Trophoblast cell (in vitro differentiated cells and primary cell): ENCODE measurements at places on chromosomes 11 and 22.
A peak's percentile ranks its signal among the peaks of the same experiment; 100 is the strongest.

DNA sequence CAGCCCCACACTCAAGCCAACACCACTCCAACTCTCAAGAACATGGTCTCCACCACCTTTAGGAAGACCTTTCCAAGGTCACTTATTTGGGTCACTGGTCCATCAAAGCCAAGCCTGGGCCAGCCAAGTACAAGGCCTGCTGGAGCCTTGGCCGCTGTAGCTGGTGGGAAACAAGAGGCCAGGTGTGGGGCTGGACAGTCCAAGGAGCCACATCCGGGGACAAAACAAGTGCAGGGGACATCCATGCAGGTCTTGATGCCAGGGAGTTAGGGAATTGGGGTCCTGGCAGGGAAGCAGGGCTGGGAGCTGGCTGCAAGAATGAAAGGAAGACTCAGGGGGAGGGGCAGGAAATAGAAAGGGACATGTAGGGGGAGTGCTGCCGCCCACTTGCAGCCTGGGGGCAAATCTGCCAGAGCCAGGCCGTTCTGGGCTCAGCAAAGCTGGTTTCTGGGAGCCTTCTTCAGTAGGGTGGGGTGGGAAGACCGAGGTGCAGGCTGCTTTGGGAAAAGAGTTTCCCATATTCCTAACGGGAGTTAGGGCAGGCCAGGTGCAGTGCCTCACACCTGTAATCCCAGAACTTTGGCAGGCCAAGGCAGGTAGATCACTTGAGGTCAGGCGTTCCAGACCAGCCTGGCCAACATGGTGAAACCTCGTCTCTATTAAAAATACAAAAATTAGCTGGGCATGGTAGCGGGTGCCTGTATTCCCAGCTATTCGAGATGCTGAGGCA, 69.5 kb upstream of the ATXN10 start:
- no peak for DNase-seq

DNA sequence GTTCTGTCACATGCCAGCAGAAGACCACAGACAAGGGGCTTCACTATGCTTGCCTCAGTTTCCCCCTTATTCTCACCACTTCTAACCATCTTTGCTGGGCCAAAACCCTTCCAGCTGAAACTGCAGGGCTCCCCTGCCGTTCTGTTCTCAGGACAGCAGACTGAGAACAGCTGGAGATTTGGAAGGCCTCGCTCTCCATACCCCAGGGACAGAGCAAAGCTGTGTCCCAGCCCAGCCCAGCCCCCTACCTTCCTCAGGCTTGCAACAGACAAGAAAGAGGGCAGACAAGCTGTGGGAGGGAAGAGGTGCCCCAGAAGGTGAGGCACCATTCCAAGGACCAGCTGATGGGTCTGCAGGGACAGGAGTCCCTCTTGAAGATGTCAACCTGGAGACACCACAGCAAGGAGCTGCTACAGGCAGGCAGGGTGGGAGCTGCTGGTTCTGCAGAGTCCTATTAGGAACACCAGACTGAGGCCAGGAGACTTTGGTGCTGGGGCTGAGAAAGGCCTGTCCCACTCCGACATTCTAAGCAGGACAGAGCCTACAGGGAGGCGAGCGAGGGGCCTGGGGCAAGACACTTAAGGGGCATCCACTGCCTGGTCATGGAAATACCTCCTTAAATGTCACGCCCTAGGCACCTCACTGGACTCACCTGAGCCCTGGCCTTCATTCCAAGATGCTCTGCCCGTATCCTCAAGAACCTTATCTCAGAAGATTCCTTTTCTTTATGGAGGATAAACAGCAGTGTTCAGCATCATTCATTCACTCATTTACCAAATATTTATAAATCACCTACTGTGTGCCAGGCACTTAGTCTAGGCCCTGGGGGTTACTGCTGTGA, 6.9 kb downstream of the SCN2B start:
- peak; percentile 54 for DNase-seq

DNA sequence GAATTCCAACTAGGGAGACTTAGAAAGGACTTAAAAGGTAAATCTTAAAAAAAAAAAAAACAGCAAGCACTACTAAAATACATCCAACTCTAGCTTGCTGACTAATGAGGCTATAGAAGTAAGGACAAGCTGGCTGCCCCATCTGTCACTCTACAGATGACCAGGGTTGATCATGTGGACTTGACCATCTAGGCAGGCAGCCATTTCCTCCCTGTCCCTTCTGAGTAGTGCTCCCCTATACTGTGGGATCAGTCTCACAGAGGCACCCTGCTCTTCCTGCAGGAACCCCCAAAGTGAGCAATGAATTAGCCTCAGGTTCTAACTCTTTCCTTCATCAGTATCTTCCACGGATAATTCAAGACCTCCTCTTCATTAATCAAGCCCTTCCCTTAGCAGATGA, 12.3 kb downstream of the SLC1A2 start:
- no peak for DNase-seq

DNA sequence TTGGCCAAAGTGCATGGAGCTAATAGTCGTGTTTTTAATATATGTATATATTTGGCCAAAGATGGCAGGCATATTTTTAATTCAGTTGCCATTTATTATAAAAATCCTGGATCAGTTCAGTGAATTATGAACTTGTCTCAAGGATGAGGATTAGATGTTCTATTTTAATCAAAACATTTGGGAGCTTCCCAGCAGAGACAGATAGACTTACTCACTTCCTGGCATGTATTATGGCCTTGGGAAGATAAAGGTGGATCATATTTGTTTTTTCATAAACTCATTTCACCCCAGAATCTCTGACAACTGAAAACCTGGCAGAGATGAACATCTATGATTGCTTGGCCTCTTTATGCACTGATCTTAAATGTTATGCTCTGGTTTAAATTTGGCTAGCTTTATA, 148.8 kb downstream of the NCAM1 start:
- no peak for DNase-seq

DNA sequence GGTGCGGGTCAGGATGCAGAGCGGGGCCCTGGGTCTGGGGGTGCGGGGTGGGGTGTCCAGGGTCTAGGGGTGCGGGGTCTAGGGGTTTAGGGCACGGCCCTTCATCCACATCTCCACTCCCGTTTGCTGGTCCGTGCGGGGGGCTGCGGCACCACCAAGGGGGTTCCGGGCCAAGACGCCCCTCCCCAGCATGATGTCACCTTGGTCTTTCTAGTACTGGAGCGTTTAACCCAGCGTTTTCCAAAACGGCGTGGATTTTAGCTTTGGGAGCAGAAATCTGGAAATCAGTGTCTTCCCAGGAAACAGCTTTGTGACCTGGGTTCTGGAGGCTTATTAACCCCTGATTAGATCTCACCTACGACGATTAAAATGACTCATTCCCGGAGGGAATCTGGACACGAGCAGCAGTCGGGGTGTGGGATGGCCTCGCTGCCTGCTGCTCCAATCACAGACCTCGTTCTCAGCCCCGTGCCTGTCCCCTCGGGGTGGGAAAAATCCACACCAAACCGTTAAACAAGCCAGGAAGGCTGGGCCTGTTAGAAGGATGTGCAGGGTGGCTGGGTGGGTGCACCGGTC, 759 bp downstream of the AP2A2 start:
- DNase-seq, result peak; percentile 19

DNA sequence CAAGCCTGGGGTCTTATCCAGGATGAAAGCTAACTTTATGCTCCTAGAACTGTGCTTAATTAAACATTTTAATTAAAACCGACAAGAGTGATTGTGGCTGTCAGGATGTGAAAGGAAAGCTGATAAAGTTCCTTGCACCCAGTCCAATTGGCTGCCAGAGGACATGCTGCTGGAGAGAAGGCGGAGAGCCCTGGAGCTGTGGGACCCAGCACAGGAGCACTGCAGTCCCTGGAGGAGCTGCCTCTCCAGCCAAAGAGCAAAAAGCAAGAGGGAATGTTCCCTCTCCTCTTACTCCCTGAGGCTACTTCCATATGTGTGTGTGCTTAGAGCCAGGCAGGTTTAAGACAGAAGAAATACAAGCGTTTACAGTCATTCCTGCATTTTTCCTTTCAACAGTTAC, 118.6 kb downstream of the OPCML start:
- DNase-seq, result no peak

GRCh38 chr11:112835591-112836255, 125.5 kb upstream of the NCAM1 start:
- no peak for DNase-seq

DNA sequence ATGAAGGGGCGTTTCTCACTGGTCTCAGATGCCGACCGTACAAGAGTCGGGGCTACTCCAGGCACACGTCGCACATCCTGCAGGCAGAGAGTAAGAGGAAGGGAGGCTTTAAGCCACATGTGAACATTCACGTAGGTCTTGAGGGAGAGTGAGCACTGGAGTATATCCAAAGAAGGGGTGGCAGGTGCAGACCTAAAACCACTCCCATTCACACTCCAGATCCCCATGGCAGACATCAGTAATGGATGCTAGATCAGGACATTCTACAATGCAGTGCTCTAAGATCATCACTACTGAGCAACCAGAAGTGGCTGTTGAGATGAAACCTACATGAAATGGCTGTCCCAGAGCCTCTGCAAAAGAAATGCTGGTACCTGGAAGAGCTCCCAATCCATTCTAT, 39.0 kb downstream of the WT1 start:
- no peak for DNase-seq

DNA sequence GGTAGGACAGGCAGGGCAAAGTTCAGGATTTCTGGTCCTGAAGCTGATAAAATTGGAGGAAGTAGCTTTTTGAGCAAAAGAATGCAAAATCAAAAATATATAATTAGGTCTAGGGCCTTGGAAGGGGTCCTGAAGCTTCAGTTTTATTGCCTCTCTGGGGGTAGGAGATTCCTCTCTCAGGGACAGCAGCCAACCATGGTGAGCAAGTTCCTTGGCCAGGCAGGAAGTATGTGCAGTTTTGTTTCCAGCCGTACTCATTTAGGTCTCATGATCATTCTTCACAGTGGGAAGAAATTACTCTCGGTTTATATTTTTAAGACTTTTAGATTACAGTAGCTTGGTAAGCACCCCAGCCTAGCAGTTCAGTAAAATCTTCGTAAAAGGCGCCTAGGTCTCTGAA, 2.9 kb upstream of the RAB38 start:
- DNase-seq, result no peak

DNA sequence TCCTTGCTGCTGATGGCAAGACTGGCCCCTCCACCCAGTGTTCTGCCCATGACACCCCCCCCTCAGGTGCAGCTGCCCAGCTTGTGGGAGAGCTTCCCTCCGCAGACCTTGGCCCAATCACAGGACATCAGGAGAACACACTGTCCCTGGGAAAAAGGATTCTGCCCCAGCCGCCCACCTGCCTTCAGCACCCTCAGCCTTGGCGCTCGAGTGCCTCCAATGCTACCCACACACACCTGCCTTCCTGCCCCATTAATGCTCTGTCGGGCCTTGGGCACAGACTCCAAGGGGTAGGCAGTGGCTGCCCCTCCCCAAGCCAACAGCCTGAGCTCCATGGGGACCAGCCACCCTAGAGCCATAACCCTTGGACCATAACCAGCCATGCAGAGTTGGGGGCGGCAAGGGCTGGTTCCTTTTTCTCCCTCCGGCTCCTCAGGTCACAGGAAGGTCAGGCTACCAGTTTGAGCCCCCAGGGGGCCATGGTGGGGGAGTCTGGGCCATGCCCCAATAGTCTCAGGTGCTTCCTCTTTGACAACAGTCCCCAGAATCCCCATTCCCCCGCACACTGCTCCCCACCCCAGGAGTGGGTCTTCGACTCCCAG, 1.3 kb upstream of the ZNF70 start:
- DNase-seq, result no peak

DNA sequence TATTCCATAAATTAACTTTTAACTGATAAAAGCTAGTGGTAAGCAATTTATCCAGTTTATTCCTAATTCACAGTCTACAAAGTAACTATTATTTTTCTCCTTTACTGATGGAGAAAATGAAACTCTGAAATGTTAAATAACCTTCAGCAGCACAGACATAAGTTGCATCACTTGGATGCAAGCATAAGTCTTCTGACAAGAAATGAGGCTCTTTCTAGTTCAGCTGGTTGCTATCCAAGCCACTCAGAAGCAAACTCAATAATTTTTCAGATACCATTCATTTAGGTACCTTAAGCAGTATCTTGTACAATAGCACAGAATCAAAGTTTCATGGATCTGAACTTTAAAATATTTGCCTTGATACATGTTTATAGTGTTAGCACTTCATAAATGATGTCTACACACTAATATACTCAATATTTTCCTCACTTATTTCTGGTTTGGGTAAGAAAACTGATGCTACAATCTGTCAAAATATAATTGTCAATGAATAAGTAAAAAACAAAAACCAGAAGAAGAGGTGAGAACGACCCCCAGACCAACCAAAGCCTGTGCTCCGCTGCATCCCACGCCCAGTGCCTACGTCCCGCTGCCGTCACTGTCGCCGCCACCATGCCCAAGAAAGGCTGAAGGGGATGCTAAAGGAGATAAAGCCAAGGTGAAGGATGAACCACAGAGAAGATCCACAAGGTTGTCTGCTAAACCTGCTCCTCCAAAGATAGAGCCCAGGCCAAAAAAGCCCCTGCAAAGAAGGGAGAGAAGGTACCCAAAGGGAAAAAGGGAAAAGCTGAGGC, 18.1 kb downstream of the FAM168A start:
- no peak for DNase-seq

DNA sequence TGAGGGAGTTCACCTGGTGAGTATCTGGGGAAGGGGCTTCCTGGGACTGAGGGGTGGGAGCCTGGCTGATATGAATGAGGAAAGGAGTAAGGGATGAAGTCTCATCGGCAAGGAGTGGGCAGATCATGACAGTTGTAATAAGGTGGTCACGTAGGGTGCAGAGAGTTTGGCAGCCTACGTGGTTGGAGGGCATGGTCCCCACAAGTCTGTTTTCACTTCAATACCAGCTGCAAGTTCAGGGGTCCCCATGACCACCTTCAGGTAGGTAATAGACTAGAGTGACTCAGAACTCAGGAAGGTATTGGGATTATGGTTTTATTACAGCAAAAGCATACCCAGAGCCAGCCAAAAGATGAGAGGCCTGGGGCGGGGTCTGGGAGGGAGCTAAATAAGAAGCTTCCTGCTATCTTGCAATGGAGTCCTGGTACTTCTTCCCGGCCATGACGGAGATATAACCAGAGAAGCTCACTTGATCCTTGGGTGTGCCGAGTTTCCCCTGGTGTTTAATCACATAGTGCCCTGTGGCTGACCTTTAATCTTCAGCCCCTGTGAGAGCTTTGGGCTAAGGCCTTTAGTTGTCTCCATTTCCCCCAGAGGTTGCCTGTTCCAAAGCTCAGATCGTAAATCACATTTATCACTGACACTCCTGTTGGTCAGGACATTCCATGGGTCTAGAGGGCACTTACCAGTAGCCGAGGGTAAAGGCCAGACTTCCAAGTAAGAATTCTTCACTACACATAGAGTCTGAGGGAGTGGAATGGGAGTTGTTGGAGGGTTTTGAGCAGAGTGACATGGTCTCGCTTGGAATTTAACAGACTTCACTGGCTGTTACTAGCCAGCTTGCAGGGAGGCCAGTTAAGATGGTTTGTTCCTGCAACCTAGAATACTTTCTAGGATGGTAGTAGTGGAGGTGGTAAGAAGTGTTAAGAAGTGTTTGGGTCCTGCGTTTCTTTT, 9.1 kb downstream of the SLC3A2 start:
- DNase-seq, result peak; percentile 58
